ENCODE measurements at places on chromosomes 11 and 22.

GRCh38 chr11:72576243-72576595, 98.0 kb downstream of the PDE2A start:
- DNase-seq = no peak

DNA sequence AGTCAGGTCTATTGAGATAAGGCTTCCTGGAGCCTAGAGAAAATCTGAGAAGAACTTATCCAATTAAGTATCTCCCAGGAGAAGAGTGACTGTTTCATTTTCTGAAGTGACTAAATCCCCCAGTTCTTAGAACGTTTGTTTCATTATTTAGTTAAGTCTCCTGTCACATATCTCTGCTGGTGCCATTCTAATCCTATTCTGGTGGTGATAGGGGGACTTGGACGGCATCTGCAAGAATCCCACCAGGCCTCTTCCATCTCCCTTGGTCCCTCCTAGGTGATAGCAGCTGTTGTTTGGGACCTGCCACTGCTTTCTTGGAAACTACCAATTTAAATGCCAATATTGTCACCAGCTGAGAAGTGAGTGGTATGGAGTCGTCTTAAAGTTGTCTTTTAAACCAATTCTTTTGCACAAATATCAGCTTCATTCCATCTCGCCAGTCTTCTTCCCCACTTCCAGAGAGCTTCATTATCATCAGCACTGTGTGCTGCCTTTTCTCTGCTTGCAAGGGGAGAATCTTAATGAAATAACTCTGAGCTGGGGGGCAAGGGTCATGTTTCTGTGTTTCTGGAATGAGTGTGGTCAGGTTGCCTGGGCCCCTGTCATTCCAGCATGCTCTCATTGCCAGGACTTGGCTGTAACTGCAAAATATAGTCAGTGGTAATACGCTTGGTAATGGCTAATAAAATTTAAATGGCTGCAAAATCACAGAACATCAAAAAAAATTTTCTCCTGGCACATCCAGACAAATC, 104.8 kb downstream of the LDLRAD3 start:
- DNase-seq = no peak

DNA sequence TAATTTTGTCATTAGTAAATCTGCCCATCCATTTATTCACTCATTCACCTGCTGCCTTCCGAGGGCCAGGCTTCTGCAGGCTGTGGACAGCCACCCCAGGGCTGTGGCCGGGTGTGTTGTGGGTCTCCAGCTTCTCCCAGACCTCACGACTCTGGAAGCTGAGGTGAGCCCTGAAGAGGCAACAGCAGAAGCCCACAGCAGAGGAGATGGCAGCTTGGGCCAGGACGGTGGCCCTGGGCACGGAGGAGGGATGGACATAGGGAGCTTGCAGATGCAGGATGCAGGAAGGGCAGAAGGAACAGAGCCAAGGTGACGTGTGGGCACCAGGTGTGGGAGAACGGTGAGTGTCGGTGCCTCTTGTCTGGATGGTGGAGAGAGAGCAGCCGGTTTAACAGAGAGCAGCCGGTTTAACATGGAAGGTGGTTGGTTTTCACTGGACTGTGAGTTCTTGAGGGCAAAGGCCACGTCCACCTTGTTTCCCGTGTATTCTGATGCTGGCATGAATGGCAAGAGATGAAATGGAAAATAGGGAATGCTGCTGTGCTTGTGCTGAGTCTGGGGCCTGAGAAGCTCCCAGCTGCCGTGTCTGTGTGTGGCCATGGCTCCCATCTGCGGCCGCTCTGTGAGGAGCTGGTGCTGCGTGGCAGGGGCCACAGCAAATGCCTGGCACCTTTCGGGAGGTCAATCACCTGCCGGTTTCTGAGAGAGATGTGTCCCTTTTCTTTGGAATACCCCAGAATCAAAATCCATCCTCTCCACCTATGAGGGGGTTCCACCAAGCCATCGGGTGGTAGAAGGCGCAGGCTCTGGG, 669.9 kb downstream of the BRD1 start:
- no peak for DNase-seq

DNA sequence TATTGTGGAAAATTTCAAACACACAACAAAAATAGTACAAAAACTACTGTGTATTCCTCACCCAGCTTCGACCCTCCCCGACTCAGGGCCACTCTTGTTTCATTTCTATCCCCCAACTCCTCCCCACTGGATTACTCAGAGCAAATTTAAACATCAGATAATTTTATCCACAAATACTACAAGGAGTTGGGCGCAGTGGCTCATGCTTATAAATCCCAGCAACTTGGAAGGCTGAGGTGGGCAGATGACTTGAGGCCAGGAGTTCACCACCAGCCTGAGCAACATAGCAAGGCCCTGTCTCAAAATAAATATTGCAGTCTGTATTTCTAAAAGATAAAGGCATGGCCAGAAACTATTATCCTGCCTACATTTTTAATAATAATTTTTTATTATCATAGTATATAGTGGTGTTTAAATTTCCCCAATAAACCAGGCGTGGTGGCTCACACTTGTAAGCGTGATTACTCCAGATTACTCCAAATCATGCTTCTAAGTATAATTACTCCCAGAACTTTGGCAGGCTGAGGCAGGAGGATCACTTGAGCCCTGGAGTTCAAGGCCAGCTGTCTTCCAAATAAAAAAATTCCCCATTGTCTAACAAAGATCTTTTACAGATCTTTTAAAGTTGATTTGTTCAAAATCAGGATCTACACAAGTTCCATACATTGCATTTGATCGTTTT, 39.8 kb downstream of the LRRC32 start:
- DNase-seq = no peak

- DNase-seq = peak; percentile 73
Observed at GRCh38 chr11:96259134-96259830, 83.7 kb downstream of the MAML2 start.

- no peak for DNase-seq
Observed at GRCh38 chr22:20885017-20885556, 26.3 kb downstream of the SNAP29 start.

DNA sequence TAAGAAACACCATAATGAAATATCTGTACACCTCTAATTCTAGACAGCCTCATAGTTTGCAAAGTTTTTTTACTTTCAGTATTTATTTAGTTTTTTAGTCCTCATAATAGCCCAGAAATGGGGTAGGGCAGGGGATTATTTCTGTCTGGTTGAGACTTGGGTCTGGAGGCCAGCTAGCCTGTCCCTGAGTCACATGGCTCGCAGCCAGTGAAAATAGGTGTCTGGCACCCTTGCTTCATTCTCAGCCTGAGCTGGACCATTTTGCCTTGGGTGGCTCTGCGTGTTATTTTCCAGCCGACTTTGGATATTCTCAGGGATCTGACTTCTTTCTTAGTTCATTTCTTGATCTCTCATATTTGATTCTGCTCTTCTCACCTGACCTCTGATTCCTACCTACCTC, 123.9 kb upstream of the NARS2 start:
- peak; percentile 52 for DNase-seq

DNA sequence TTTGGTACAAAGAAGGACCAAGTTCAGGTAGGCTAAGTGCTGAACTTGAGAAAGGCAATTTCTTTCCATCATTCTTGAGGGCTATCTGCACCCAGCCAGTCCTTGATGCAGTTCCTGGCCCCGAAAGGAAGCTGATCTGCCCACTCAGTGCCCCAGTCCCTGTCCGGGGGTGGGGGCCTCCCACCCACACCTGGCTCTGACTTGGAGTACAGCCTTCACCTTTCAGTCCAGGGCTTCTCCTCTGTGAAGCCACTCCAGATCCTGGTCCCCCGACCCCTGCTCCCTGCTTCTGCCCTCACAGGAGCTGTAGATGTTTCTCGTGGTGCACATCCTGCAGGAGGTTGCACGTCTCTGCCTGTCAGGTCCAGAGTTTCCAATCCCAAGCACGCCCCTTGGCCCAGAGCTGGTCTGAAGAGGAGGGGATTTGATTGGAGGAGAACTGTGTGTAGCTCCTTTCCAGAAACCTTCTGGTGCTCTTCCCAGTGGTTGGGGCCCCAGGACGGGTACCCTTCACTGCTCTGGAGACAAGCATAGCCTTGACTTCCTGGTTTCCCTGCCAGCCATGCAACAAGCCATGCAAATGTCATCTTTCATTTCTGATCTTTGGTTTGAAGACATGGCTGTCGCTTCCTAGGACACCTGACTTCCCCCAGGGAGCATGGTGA, 75.3 kb downstream of the BCR start:
- no peak for DNase-seq

DNA sequence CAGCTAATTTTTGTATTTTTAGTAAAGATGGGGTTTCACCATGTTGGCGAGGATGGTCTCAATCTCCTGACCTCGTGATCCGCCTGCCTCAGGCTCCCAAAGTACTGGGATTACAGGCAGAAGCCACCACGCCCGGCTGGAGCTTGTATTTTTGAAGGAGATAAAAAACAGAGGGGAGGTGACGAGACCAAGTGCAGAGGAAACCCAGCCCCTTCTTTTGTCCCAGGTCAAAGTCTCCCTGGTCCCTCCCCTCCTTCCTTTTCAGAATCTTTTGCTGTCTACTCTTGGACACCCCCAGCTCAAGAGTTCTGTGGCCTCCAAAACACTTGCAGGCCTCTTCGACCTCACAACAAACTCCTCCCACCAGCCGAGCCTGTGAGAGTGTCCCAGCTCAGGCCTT, 12.2 kb upstream of the TMEM184B start:
- no peak for DNase-seq

Data from RWPE1 (cell line).